ENCODE measurements at places on chromosomes 2 and 18. TPM values are rescaled to one million over a fixed set of nuclear protein-coding genes. Genes with fewer than 3 reads are reported as not detected.

GRCh38 chr18:73421010-73421409, 553.2 kb upstream of the NETO1 start:
- DNase-seq = no peak

GRCh38 chr2:181952404-181953226, 33.0 kb upstream of the PPP1R1C start:
- DNase-seq = no peak

GRCh38 chr18:62757399-62758010, 42.2 kb downstream of the PHLPP1 start:
- no peak for DNase-seq

GRCh38 chr2:16088035-16088801, 147.9 kb downstream of the MYCN start:
- no peak for DNase-seq

DNA sequence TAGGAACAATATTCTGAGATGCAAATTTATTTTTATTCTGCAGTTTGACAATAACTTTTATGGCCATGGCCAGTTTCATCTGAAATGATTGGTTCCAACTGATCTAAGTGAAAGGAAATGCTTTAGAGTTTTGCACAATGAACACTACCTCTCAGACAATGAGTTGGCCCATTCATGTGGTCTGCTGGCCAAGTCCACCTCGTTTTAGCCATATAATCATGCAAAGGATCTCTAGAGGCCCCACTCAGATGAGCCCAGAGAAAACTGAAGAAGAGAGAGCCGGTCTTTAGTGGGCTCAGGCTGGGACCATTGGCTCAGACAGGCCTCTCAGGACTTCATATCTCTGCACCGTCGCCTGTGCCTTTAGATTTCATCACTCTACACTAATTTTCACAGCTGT, 254.7 kb downstream of the MREG start:
- no peak for DNase-seq

DNA sequence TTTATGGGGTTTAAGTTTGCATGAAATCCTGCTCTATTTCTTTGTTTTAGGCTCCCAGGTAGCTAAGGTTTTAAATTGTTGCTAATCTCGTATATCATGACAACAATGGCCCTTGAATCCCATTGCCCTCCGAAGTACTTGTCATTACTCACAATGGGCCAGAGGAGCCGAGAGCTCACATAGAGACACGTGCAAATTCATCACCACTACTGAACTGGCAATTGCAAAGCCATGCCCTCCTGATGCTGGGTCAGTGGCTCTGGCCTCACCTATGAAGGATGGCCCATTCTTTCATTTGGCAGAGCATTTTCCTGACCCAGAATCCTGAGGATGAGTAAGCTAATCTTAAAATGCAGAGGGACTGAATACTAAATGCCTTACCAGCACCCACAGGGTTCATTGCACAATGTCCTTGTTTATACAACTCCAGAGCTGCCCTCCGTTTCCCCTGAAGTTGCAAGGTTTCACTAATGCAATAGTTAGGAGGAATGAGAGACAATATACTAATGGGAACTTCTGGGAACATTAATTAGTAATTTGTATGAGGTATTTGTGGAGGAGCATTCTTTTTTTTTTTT, 71.6 kb upstream of the GAREM1 start:
- DNase-seq = no peak

DNA sequence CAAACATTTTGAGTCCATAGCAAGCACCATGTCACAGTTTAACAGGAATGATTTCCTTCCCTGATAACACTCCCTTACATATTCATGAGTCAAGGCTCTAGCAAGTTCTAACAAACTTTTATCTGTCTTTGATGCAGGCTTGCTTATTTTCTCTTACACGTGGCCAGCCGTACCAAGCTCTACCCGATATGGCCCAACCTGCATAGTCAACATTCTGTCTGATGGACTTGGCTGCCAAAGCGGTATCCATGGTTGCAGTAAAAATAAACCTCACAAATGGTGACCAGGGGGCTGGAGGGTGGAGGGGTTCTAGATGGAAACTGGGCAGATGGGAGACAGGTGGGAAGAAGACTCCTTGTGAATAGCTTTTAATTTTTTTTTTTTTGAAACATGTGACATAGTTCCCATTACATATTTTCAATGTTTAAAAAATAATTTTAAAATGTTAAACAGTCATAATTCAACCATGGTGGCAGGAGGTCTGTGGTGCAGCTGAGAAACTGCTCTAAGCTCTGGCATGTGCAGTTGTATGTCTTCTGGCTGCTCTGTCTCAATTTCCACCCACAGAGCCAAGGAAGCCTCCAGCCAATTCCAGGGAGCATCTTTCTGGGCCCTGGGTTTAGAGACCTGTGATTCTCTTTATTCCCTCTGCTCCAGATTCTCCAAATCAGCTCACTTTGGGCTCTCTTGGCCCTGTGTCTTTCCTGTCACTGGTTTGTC, 20.7 kb upstream of the CXCR1 start:
- no peak for DNase-seq

GRCh38 chr18:3710712-3711301, 260.8 kb downstream of the TGIF1 start:
- DNase-seq = no peak

DNA sequence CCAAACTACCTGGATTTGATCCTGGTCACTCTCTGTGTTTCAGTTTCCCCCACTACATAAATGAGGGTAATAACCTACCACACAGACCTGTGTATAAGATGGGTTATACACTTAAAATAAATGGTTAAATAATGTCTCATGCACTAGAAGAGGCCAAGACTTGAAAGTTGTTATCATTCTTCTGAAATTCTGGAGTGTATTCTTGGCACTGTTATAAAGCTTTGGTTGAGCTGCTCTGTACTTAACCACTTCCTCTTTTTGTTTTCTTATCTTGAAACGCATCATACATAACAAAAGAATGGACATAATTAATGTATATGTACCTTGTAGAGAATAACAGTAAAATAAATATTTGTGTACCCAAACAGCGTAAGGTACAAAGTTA, 281.0 kb downstream of the AFF3 start:
- DNase-seq = no peak

GRCh38 chr18:22233266-22233665, 63.9 kb downstream of the GATA6 start:
- no peak for DNase-seq

DNA sequence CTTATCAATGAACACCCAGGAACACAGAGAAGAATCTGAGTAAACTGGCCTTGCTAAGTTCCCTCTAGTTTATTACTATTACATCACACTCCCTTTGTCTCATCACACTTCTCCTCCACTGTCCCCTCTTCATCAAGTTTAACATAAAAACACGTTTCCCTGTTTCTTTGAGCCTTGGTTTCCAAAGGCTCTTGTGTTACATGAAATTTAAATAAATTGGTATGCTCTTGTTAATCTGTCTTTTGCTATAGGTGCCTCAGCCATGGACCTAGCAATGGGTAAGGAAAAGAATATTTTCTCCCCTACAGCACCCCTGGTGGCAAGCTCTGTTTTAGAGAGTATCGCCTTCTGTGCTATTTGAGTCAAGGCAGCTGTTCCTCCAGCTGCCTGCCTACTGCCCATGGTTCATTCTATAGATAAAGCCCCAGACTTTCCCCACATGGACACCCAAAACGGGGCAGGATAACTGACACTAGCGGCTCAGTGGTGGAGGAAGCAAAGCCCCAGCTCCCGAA, 31.8 kb downstream of the TGIF1 start:
- no peak for DNase-seq

- DNase-seq = no peak
Measured at GRCh38 chr18:38619129-38619528, 1053.5 kb upstream of the CELF4 start.

GRCh38 chr2:119212139-119212800, 11.4 kb upstream of the STEAP3 start:
- DNase-seq = no peak

DNA sequence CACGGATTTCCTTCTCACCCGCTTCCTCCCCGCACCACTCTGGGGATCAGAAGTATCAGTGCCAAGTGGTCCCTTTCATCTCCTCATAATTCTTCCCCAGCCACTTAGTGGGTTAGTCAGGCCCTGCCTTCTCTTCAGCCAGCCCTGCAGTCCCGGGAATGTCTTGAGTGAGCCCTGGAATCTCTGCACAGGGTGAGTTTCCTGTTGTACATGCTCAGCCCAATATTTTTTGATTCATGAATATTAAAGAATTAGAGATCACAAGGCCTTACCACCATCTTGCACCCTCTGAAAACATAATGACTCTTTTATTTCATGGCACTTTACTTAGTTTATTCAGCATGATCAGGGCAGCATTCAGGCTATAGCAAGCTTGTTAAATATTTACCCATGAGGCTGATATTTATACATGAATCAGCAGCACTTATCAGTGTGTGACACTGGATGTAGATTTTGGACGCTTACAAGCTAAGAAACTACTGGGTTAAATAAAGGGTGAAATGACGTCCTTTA, 159.4 kb upstream of the FOSL2 start:
- DNase-seq = no peak

DNA sequence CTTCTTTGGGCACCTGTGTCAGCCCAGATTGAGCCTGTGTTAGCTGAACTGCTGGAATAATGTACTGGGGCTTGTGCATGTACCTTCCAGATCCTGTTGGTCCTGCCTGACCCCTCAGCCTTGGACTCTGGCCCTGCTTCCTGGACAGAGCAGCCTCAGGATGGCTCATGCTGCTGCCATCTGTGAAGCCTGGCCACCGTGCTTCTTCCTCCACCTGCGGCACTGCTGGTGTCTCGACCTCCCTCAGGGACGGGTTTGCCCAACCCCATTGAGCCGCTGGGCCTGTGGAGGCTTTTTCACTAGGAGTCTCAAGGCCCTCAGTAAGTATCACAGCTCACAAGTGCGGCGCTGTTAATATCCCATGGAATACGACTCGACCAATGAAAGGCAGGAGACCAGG, 342.7 kb downstream of the TGIF1 start:
- no peak for DNase-seq

DNA sequence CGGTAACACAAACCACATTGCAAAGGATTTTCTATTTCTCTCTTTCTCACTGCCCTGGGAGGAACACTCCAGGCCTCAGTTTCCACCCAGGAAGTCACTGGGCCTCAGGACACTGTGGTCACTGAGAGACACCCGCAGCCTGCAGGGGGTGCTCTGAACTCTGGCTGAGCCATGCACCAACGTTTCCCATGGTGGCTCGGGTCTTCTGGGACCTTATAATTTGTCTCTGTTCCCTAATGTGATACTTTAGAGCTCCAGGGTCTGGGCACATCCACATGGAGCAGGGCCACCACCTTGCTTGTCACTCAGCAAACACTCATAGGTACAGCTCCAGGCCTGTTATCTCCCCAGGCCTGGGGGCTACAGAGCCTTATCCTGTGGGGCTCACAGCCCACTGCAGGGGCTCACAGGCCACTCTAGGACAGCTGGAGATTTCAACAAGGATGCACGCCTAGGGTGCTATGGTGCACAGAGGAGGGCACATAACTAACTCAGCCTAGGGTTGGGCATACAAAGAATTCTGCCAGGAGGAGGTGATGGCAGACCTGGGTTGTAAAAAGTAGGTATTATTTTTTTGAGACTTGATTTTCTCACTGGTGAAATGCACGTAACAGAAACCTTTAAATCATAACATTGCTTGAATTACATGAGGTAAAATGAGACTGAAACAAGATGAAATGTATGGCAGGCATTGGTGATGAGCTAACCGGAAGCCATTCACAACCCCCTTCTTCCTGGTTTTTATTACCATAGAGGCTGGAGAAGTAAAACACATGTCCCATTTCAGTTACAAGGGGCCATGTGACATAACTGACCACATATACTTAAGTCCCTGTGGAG, 3.0 kb upstream of the HS1BP3 start:
- no peak for DNase-seq

GRCh38 chr2:20488782-20489181, 41.9 kb downstream of the RHOB start:
- no peak for DNase-seq

DNA sequence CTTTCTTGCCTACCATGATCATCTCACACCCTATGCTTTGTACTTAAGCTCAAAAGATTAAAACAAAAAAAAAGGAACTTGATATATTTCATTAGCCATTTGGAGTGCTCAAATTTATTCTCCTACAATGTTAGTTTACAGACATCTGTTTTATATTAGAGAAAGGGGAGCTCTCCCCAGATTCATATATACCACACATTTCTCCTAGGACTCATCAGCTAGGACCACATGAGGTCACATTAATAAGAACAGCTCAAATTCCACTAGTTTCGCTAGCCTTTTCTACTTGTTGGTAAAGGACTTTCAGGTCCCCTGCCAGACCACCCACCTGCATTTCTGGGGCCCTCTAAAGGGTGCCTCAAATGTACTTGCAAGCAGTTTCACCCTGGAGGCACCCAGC, 151.2 kb upstream of the MMADHC start:
- DNase-seq = no peak

DNA sequence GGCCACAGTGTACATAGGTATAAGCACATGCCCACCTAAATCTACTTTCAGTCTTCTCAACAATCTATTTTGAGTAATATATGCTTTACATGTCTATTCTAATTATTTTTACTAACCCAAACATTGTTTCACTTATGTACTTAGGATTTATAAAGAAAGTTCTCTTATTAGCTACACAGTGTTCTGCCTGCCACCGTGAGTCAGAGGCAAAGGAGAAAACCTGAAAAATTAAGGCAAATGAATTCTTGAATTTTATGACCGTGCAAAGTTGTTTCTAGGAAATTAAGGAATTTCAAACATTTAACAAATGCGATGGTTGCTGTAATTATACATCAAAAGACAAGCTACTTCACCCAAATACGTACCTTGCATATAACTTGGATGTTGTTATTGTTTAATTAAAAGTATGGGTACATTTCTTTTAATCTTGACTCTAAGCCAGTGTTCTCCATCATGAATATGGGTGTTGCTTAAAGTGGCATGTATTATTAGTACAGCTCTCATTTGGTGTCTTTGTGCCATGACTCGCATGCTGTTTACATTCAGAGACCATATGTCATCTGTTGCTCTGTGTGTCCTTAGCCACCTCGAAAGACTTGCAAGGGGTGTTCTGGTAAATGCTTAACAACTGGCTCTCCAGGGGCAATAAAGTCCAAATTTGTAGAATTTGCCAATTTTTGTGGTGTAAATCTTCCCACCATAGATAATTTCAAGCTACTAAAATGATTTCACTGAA, 154.3 kb upstream of the FN1 start:
- DNase-seq = no peak

The IL1B gene
- total RNA-seq = 0.44 TPM

The RND3 gene
- not detected for total RNA-seq

The LYPD6 gene
- total RNA-seq = not detected

The GPR17 gene
- not detected for total RNA-seq

The SP5 gene
- total RNA-seq = not detected

The INPP1 gene
- 9.8 TPM for total RNA-seq

Measured in activated T-helper 1 cell treated with anti-CD3 and anti-CD28 coated beads, Interleukin-12 subunit alpha, Interleukin-12 subunit beta, Interleukin-2, Interleukin-4 antibody, amounts not matched to agents 30 ng/mL and 10 ng/mL and 1 ng/mL, durations not matched to agents 14 hours and 24 hours and 36 hours (primary cell).